NCI-H1105 (cell line): ENCODE measurements at places on chromosomes 11 and 22.

- peak; percentile 22 for DNase-seq
Observed at GRCh38 chr11:26276798-26277424, 55.0 kb upstream of the ANO3 start.

- DNase-seq, result no peak
Observed at GRCh38 chr11:15800111-15800800, 556.1 kb downstream of the SOX6 start.

DNA sequence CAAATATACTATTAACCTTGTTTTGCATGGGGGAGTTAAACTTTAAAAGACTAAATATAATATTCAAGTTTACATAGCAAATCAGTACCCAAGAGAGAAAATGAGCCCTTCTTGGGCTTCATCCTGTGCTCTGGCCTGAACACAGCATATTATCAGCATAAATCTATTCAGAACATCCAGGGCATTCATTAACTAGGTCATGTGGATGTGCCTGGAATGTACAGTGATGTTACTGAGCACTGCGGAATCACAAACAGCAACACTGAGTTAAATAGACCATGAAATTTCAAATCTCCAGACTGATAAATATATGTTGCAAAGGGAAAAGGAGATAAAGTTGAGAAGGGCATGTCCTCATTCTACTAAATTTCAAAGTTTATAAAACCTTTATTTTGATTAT lies 426.4 kb downstream of the AASDHPPT start:
- no peak for DNase-seq

DNA sequence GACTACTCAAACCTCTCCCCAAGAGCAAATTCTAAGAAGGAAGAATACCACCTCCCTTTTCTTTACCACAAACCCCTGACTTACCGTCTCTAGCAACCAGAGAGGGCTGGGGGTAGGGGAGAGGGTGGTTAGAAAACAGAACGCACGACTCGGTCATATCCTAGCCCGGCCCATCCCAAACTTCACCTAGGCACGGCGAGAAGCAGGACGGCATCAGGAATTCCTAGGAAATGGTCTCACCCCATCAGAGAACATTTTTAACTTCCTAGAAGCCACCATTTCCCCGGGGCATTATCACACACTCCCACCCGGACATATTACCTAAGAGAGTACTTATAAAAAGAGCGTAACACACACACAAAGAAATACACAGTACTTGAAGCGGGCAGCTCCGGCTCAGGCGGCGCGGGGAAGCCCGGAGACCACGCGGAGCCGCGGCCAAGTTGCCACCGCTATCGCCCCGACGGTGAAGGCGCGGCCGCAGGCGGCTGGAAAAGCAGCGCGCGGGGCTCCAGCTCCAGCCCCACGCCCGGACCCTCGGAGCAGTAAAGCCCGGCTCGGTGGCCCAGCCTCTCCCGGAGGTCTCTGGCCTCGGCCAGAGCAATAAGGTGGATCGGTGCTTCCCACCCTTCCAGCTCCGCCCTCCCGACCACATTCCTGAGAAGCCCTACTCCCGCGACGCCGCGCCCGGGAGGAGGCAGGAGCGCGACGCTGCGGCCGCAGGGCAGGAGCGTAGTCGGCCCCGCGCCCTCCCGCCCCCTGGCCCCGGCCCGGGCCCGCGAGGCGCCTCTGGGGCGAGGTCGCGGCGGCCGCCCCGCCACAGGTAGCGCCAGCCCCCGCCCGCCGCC lies 878 bp downstream of the RRAS2 start:
- DNase-seq, result peak; percentile 67

GRCh38 chr22:40634119-40634903 lies 2.2 kb downstream of the MRTFA start:
- DNase-seq, result no peak

DNA sequence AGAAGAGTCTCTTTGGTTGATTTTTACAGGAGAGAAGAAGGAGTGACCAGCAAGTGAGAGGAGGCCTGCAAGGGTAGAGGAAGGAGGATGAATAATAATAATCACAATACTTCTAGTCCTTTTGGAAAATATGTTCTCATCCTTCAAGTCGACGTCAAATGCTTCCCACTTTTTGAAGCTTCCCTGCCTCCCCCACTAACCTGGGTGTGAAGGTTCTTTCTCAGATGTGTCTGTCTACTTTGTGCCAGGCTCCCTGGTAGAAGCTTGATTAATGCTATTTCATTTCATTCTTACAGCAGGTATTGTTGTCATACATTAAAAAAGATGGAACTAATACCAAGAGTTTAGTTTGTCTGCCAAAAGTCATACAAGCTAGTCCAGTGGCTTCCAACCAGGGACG lies 17.1 kb downstream of the TENM4 start:
- DNase-seq, result no peak

- no peak for DNase-seq
Observed at GRCh38 chr11:111944139-111944538, 7.0 kb downstream of the DIXDC1 start.

GRCh38 chr11:13717331-13717730 lies 48.9 kb downstream of the FAR1 start:
- no peak for DNase-seq

- DNase-seq, result no peak
Observed at GRCh38 chr11:36109850-36110606, 166.2 kb downstream of the LDLRAD3 start.

DNA sequence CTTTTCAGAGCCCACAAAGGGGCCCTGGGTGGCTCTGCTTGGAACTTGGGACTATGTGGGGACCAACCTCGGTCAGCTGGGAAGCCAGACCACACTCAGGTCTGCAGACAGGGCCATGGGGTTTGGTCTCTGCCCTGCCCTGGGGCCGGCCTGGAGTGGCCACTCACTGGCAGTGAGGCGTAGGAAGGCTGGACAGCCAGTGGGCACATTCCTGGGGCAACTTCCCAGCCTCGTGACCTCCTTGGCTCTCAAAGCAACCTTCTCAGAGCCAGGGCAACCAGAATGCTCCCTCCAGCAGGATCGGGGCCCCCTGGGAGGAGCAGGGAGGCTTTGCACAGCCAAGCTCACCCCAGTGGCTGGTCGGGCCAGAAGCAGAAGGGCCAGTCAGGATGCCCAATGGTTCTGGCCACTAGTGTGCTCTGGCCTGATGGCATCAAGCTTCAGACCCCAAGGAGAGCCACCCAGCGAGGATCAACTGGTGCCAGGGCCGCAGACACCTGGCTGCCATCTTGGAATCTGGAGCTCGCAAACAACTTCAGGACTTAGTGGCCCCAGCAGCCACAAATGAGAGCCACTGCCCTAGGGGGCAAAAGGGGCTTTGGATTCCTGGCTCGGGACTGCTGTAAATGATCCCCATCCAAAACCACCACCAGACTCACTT lies 87.1 kb downstream of the MYEOV start:
- DNase-seq, result no peak

GRCh38 chr11:58958500-58958899 lies 19.2 kb downstream of the GLYATL1 start:
- no peak for DNase-seq

- DNase-seq, result no peak
Observed at GRCh38 chr11:18277565-18278271, 11.7 kb downstream of the SAA1 start.

DNA sequence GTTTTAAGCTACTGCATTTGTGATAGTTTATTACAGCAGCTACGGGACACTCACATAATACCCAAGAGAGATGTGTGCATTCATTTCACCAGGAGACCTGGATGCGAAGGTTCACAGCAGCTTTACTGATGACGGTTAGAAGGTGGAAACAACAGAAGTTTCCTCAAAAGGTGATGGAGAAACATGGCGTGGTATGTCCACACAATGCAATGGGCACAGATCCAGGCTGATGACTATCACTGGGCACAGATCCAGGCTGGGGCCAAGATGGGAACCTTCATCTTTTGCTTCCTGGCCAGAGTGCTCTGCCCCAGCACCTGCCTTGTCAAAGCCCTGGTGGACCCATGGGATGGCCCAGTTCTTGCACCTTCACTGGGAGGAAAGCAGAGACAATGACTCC lies 30.6 kb upstream of the RFPL3 start:
- no peak for DNase-seq

- no peak for DNase-seq
Observed at GRCh38 chr11:110472858-110473257, 43.1 kb downstream of the FDX1 start.

DNA sequence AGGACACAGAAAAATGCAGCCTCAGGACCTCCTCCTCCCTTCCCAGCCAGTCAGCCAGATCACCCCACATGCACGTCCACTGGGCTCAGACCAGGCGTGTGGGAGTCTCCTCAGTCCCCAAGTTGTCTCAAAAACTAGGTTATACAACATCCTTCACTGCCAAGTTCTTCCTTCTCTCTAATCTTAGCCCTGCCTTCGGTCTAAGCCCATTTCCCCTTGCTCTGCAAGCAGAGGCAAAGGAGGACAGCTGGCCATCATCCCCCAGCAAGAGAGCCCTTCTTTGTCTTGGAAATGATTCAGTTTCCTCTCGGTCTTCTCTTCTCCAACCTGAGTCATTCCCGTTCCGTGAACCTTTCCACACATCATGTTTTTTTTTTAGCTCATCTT lies 14.0 kb upstream of the NRGN start:
- DNase-seq, result no peak

- no peak for DNase-seq
Observed at GRCh38 chr11:8828046-8828445, 82.9 kb upstream of the AKIP1 start.

DNA sequence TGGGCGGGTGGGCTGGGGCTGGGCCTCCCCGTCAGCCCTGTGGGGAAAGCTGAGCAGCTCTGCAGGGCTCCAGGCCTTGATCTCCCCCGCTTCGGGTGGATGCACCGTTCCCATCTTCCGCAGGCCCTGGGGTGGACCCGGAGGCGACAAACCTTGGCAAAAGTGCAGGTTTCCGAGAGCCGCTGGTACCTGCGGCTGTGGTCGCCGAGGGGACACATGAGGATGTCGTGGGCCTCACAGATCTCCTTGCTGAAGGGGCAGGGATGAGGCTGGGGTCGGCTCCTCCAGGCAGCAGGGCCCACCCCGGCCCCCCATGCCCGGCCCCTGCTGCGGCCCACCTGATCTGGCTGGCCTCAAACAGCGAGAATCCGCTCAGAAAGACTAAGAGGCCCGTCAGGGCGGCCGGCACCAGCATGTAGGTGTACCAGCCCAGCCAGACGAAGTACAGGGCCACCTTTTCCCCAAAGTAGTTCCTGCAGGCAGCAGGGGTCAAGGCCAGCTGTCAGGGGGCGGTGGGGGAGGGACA lies 11.8 kb downstream of the ANO9 start:
- no peak for DNase-seq

DNA sequence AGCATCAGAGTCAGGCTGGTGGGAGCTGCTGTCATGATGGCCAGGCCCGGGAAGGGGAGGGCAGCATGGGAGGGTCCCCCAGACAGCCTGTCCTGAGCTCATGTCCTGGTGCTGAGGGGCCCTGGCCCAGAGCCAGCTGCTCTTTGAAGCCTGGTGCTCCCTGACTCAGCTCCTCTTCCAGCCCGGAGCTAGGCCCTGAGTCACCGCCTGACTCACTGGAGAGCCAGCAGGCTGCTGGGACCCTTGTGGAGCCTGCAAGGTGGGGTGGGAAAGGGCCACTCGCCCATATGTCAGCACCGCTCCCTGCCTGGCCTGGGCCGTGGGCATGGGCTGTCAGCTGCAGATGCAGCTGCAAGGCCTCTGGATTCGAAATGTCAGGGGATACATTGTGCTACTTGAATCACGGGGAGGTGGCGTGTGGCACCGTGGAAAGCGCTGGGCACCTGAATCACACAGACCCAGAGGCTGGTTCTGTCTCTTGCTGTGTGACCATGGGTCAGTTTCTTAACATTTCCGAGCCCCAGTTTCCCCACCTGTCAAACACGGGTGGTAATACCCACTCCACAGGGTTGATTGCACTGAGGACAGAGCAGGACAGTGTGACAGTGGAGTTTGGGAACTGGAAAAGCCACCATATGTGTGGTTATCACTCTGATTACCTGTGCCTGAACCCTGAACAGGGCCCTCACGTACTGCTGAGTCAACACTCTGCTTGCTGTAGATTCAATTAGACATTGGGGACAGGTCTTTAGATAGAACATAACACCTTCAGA lies 4.4 kb downstream of the CACNA1I start:
- no peak for DNase-seq

GRCh38 chr11:75069473-75069872 lies 27.2 kb downstream of the OR2AT4 start:
- no peak for DNase-seq

DNA sequence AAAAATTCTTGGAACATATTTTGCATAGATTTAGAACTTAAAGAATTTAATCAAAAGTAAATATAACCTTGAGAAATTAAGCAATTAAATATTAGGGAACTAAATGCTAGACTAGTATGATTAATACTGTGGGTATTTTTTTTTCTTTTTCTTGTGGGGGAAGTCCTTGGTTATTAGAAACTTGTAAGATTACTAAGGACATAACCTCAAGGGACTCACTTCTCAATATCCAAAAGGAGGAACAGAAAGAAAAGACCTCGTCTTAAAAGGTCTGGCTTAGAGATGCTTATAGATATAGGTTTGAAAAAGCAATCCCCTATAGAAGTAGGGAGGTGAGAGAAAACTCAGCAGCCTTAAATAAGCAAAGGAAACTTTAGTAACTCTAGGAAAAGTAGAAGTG lies 368.5 kb downstream of the INSC start:
- DNase-seq, result no peak

GRCh38 chr11:47186076-47186699 lies at the start of gene PACSIN3:
TSS of gene PACSIN3 (minus strand) at chr11:47186434. CDS start at chr11:47182727, 3,707 bp downstream.
- peak; percentile 16 for DNase-seq

DNA sequence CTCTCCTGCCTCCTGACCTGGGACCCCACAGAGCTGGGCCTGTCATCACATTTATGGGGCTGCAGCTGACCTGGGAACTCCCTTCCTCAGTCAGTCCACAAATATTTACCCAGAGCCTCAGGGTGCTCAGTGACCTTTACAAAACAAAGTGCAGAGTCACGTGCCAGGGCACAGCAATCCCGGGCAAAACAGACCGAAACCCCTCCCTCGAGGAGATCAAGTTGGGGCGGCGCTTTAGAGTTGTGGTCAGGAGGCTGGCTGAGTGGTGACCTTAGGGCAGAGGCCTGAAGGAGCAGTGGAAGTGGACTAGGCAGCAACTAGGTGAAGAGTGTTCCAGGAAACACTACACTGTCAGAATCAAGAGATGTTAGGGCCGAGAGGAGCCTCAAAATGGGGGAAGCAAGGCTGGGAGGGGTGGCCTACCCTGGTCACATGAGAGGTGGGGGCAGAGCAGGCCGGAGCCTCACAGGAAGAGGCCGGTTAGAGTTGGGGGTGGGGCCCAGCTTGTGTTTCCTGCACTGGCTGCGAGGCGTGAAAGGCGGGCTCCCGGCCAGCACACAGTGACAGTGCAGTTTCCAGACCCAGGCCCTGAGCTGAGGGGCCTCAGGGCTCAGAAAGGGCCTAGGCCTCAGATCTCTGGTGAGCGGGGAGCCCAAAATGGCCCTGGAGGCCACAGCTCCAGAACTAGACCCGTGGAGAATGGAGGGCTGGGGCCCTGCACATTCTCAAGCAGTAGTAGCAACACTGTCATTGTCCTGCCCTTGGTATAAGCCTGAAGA lies 3.7 kb upstream of the NEAT1 start:
- DNase-seq, result peak; percentile 91

DNA sequence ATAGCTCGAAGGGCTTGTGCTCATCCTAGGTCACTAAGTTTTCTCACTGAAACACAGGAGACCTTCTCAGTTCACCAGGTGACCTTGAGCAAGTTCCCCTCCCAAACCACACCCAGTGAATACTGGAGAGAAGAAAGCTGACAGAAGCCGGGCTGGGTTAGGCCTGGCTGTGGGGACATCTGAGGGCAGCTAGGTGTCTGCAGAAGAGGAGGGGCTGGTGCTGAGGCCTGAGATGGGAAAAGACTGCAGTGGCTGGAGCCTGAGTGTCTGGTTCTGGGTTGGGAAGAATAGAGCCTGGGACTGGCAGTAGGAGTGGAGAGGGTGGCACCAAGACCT lies 602 bp upstream of the INPP5J start:
- DNase-seq, result no peak
